ENCODE measurements at places on chromosomes 4 and X.

DNA sequence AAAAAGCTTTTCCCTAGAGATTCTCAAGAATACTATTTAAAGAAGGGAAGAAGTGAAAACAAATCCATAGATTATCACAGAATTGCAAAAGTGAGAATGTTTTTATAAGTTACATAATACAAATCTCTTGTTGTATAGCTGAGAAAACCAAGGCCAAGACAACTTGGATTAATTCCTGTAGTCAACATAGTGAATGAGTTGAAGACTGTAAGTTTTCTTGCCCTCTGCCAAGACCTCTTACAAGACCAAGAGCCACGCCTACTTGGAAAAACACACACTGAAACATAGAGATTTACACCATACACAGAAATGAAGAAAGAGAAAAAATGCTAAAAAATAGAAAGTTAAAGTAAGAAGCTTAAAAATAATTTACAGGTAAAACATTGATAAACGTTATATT lies 2024.0 kb downstream of the PCDH7 start:
- no peak for DNase-seq

- DNase-seq: no peak
These were observed 9.2 kb upstream of the PDHA2 start for GRCh38 chr4:95830651-95831050.

GRCh38 chrX:104315555-104315954 lies 60.8 kb upstream of the ESX1 start:
- DNase-seq: no peak

DNA sequence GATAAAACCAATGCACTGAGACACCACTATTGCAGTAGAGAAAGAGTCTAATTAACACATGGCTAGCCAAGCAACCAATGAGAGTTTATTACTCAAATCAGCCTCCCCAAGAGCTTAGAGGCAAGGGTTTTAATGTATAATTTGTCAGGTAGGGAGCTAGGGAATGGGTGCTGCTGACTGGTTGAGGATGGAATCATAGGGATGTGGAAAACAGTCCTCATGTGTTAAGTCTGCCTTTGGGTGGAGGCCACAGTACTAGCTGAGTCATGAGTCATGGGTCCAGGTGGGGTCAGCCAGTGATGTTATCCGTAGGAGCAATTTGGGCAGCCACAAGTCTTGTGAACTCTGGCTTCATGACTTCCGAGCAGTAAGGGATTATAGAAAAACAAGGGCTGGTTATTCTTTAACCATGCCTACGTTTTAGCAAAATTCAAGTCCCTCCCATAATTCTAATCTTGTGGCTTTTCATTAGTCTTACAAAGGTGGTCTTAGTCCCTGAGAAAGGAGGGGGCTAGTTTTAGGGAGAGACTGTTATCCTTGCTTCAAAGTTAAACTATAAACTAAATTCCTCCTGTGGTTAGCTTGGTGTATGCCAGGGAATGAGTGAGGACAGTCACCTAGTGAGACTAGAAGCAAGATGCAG lies 25.1 kb upstream of the PLAC8 start:
- DNase-seq: no peak

GRCh38 chr4:47747211-47747610 lies 90.7 kb downstream of the CORIN start:
- no peak for DNase-seq

GRCh38 chr4:182318256-182318655 lies 75.1 kb downstream of the TENM3 start:
- DNase-seq: no peak

GRCh38 chr4:54662901-54663585 lies 5.3 kb downstream of the KIT start:
- DNase-seq: no peak

- DNase-seq: peak; percentile 19
These were observed 104.1 kb downstream of the GPAT3 start for GRCh38 chr4:83639849-83640493.

GRCh38 chr4:113979148-113979904 lies at the start of gene ARSJ:
Gene ARSJ (minus strand): TSS chr4:113979647. CDS start chr4:113978834, 813 bp downstream.
- peak; percentile 64 for DNase-seq

DNA sequence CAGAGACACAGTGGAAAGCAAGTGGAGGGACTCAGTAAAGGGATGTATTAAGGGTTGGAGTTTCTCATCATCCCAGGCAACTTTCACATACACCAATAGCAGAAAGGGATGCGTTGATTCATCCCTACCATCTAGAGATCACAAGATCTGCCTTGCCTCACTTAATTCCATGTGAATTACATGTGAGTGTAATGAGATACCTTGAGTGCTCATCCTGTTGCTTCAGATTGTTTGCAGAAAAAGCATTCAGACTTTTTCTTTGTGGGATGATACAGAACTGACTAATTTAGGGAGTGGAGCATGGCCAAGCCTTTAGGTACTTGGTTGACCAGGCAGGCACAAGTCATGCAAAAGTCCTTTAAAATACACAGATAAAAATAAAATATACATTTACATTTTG lies 124.8 kb upstream of the SLIT2 start:
- no peak for DNase-seq

- DNase-seq: no peak
These were observed 85.5 kb upstream of the ATOH1 start for GRCh38 chr4:93743022-93743421.

- DNase-seq: no peak
These were observed 40.2 kb upstream of the NHSL2 start for GRCh38 chrX:71870208-71871098.

- DNase-seq: no peak
These were observed 127.2 kb downstream of the UBE2K start for GRCh38 chr4:39825090-39825489.

- no peak for DNase-seq
These were observed 13.3 kb downstream of the FGF5 start for GRCh38 chr4:80279751-80280150.

DNA sequence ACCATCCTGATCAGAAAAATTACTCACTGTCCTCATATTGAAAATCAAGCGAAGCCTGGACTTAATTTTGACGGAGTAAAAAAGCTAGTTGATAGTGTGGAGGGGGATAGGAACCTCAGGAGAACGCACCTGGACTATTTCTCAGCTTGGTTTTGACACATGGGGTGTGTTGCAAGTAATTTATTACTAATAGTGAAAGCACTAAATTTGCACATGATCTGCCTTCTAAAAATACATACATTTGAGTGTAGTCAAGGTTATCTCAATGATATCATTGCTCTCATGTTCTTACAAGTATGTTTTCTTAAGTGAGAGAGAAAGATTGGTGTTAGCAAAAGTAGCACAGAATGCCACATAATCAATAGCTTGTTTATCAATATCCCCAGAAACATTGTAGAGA lies 29.5 kb downstream of the LRIT3 start:
- no peak for DNase-seq
